ENCODE measurements at places on chromosomes 7 and 10.

DNA sequence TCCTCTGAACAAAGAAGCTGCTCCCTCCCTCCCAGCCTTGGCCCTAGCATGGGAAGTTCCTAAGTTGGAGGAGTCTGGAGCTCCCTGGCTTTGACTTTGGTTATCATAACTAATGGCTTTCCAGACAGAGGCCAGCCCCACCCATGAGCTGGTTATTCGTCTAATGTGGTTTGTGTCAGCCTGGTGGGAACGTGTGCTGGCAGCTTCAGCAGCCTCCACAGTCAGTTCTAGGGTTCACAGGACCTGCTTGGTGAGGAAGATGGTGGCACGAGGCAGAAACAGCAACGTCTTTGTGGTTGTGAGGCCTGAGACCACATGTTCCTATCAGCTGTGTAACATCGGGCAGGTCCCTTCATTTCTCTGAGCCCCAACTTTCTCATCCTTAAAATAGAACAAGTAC is 103.1 kb downstream of the PAXIP1 start:
- DNase-seq: no peak

DNA sequence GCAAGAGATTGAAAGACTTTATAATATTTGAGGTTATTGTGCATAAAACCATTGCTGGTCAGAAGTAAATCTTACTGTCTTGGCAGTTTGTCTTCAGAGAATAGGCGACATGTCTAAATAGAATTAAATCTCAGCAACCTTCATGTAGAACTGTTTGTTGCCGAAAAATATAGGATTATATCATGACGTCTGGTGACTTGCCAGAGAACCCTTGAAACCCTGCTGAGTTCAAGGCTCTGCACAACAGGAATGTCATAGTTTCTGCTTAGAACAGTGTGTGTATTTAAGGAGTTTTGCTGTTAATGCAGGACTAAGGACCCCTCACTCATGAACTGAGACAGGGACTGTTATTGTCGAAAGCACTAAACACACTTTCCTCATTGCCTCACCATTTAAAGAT is 206.4 kb upstream of the ETV1 start:
- DNase-seq: no peak

DNA sequence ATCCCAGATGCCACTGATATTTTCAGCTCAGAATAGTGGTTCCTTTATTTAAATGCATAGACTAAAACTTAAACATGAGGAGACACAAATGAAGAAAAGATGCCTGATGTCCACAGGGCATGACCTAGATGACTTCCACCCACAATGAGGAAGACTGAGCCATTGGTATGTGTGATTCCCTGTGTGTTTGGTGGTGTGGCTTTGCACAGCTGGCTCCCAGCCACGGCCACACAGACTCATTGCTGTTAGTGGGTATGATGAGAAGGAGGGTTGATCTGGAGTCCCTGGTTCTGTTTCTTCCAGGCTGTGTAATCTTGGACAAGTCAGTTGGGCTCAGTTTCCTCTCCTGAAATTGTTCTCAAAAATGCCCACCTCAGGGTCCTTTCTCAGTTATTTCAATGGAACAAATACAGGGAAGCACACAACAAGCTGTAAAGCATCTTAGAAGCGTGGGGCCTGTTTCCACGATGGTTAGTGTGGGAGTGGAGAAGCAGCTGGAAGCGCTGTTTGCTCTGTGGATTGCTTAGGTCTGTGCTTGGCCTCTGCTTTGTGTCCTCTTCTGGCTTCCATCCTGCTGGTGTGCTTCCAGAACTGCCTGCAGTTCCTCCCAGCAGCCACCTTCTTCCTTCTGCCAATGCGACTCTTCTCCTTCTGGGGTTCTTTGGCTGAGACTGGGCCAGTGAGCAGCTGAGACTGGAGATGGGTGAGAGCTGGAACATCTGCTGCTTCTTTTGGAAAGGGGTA is 303.7 kb downstream of the BMPER start:
- no peak for DNase-seq

- DNase-seq: no peak
Measured at GRCh38 chr10:102460836-102461186, 9.5 kb upstream of the C10orf95 start.

GRCh38 chr10:96441322-96441885 is 72.3 kb downstream of the TLL2 start:
- DNase-seq: no peak

GRCh38 chr7:137946011-137946410 is 55.9 kb downstream of the CREB3L2 start:
- DNase-seq: no peak

- no peak for DNase-seq
Measured at GRCh38 chr10:101601541-101601940, 13.4 kb downstream of the DPCD start.

GRCh38 chr10:43353495-43354329 is 17.7 kb upstream of the FXYD4 start:
- peak; percentile 53 for DNase-seq

DNA sequence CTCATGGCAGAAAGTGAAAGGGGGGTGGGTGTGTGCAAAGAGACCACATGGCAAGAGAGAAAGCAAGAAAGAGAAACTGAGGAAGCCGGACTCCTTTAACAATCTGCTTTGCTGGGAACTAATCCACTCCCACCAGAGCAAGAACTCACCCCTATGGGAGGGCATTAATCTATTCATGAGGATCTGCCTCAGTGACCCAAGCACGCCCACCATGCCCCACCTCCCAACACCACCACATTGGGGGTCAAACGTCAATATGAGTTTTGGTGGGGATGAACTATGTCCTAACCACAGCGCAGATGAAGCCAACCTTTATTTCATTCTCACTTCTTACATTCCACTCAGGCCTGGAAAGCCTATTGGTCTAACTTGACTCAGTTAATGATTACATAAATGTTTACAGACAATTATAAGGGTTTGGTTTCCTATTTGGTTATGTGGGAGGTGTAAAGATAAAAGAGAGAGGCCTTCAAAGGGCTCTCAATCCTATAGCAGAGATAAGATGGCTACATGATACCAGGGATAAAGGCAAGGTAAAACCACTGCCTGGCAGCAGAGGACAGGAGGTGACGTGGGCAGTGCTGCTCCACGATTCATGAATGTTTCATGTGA is 601.8 kb downstream of the PARD3 start:
- no peak for DNase-seq

DNA sequence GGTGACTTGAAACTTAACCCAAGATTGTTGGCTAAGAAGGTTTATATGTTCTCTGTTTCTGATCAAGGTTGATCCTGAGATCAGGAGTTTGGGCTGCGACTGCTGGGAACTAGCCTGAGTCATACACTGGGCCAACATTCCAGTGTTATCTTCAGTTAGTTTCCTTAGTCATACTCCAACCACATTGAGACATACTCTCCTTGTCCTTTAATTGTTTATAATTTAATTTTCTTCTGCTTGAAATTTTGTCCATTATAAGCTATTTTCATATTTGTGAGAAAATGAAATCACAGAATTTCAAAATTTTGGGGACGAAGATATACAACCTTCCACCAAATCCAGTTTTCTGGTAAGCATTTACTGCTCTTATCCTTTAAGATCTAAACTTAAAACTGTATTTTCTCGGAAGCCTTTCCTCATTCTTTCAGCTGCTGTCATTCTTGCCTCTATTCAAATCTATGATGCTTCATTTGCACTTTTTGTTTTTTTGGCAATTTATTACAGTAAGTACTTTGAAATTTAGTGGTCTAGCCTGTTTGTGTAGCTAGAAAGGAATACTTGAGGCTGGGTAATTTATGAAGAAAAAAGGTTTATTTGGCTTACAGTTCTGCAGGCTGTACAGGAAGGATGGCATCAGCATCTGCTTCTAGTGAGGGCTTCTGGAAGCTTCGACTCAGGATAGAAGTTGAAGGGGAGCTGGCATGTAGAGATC is 63.4 kb upstream of the POT1 start:
- DNase-seq: no peak

DNA sequence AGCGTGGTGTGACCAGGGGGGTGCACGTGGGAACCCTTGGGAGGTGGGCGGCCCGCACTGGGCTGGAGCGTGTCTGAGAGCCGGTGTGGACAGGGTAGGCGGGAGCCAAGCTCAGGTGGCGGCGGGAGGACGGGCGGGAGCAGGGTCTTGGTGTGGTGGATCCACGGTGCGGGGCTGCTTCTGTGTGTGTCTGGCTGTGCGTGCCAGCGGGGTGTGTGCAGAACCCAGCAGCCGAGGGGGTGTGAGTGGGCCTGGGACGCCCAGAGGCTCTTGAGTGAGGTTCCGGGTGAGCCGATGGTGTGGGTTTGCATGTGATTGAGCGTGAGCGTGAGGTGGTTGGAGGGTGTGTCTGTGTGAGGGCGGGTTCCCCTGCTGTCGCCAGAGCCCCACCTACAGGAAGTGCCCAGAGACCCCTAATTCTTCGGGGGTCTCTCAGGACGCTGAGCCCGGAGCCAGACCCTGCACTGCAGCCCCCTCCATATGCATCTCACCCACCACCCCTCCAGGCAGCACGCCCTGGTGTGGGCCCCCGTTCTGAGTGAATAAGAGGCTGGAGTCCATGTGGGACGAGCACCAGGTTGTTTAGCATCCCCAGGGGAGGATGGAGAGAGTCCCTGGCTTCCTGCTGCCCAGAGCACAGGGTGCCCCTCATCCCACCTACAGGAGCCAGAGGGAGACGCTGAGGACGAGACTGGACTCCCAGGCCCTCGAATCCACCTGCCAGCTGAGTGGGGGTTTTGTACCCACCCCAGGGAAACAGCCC is 78.2 kb downstream of the ELFN1 start:
- no peak for DNase-seq

GRCh38 chr10:98414578-98414931 is 427 bp downstream of the PYROXD2 start:
- DNase-seq: no peak

- no peak for DNase-seq
Measured at GRCh38 chr7:96415293-96415940, 93.5 kb upstream of the SLC25A13 start.

DNA sequence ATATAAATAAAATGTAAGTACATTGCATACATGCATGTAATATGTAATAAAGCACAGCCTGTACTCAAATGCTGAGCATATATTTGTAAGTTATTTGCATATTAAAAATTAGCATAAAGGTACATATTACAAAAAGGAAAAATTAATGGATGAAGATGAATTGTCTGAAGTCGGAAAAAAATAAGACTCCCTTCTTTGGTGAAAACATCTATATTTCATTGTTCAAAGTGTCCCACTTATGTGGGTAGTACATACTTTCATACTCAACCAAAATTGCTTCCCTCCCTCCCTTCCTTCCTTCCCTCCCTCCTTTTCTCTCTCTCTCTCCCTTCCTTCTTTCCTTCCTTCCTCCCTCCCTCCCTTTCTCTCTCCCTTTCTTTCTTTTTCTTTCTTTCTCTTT is 498.1 kb downstream of the MAGI2 start:
- no peak for DNase-seq

DNA sequence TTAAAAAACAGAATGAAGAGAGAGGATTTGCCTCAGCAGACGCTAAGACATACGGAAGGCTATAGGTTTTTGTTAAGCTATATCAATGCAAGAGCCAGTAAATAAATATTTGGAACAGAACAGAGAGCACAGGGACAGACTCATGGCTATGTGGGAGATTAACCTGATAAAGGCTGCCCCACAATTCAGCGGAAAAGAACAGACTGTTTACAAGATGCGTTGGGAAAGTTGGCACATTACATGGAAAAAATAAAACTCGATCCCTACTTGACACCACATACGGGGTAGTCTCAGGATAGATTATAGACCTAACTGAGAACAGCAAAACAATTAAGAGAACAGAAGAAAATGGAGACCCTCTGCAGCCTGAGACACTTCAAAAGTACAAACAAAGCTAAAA is 10.8 kb downstream of the KCNH2 start:
- DNase-seq: no peak

DNA sequence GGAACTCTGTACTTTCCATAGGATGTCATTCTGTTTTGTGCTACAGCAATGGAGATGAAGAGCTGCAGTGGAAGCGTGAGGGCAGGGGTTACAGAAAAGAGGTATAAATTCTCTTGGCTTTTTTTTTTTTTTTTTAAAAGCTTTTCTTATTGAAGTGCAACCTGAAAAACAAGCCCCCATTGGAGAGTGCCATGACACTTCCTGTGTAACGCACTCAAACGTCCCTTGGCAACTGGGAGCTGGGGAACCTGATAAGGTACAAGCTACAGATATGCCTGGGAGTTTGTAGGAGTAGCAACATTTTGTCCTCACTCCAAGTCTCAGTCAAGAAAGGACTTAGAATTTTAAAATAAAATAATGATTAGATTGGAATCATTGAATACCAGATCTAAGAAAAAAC is 512.1 kb downstream of the RPS24 start:
- no peak for DNase-seq

DNA sequence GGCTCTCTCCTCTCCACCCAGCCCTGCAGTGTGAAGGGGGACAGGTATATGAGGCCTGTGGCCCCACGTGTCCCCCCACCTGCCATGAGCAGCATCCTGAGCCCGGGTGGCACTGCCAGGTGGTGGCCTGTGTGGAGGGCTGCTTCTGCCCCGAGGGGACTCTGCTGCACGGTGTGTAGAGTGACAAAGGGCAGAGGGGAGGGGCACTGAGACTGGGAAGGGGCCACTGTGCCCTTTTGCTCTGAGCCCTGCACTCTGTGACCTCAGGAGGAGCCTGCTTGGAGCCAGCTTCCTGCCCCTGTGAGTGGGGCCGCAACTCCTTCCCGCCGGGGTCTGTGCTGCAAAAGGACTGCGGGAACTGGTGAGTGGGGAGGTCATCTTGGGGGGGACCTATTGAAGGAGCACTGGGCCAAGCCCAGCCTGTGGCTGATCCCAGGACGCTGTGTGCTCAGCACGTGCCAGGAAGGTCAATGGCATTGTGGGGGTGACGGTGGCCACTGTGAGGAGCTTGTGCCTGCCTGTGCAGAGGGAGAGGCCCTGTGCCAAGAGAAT is 15.0 kb upstream of the ZNF467 start:
- no peak for DNase-seq

DNA sequence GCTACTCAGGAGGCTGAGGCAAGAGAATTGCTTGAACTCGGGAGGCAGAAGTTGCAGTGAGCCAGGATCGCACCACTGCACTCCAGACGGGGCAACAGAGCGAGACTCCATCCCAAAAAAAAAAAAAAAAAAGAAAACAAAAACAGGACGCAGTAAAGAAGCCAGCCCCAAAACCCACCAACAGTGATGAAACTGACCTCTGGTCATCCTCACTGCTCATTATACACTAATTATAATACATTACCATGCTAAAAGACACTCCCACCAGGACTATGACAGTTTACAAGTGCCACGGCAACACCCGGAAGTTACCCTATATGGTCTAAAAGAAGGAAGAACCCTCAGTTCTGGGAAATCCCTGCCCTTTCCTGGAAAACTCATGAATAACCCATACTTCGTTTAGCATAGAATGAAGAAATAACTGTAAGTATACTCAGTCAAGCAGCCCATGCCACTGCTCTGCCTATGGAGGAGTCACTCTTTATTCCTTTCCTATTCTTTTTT is 40.0 kb upstream of the EIF4H start:
- no peak for DNase-seq

Data from NCI-H774 (cell line).